ACHN (cell line): ENCODE measurements at places on chromosomes 2 and 18.

DNA sequence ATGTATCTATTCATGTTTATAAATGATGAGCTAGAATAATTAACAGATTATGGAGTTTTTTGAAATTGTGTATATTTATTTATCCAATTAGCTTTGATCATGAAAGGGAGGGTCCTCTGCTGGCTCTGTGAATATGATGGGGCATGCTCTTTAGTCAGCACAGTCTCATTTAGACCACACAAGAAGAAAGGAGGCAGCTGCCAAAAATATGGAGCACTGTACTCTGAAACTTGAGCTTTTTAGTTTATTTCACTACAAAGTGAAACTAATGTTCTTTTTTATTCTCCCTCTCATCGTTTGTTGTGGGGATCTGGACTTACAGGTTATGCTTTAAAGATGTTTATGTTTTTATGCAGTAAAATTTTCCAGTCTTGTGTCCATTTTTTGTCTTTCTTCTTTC is 266.9 kb upstream of the GULP1 start:
- no peak for DNase-seq

DNA sequence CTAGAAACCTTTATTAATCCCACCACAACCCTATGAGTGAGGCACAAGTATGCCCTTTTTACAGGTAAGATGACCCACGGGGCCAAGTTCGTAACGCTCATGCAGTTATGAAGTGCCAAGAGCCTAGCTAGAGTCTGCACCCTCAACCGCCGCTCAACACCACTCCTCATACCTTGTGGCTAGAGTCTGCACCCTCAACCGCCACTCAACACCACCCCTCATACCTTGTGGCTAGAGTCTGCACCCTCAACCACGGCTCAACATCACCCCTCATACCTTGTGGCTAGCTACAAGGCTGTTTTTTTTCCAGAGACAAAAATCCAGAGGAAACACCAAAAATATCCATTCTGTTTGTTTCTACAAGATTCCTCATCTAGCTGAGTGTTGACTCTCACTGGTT is 4.6 kb downstream of the TXNL4A start:
- no peak for DNase-seq

GRCh38 chr2:151819920-151820319 is 8.3 kb downstream of the ARL5A start:
- no peak for DNase-seq

DNA sequence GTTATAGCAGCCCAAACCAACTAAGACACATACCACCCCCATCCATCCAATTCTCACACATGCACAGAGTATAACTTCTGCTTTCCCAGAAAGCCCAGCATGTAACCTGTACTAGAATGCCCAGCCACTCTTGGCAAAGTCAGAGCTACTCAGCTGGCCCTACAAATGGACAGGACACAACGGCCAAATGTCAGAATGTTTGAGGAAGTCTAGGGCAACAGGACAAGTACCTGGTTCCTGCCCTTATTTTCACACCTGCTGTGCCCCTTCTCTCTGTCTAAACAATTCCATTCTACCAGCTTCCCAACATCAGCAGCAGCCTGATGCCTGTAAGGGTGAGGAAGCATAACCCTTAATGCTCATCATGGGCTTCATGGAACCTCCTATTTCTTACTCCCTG is 15.1 kb upstream of the BZW1 start:
- no peak for DNase-seq

DNA sequence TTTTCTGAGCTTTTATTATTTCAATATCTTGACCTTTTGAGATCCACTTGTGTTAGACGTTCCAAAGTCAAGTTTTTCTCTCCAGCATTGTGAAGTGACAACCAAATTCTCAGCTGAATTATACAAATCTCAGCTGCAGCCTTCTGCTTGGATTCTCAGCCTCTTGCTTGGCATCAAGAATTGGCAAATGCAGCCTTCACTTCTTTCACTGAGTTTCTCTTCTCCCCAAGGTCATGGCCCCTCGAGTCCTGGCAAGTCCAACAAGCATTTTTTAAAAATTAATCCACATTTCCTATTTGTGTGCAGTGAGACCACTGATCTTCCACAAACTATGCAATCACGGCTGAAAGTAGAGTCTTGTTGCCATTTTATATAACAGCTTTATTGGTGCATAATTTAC is 23.4 kb upstream of the SMIM21 start:
- DNase-seq, result no peak

DNA sequence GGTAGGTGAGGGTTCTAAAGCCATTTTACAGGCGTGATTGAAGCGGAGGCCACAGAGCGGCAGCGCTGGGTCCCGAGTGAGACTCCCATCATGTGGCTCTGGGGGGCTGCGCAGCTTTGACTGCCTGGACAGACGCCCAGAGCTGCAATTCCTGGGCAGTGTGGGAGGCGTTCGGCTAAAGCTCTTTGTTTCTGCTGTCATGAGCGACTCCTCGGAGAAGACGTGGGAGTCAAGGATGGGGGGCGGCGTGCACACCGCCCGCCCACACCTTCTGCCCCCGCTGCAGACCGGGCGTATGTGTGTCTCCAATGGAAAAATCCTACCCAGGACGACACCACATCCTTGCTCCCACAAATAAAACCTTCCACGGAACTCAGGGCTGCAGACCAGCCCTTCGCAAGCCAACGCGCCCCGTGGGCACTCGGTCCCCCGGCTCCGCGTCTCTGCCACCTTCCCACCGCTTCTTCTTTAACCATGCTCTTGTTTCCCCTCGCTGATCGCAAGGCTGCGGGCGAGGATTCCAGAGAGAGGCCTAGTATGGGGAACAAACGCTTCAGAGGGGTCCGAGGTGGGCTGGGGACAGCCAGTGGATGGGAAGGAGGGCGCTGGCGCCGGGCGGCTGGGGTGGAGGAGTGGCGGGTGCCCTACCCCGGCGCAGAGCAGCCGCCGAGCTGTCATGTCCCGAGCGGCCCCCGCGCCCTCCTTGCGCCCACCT is 680 bp upstream of the LBH start:
- no peak for DNase-seq

DNA sequence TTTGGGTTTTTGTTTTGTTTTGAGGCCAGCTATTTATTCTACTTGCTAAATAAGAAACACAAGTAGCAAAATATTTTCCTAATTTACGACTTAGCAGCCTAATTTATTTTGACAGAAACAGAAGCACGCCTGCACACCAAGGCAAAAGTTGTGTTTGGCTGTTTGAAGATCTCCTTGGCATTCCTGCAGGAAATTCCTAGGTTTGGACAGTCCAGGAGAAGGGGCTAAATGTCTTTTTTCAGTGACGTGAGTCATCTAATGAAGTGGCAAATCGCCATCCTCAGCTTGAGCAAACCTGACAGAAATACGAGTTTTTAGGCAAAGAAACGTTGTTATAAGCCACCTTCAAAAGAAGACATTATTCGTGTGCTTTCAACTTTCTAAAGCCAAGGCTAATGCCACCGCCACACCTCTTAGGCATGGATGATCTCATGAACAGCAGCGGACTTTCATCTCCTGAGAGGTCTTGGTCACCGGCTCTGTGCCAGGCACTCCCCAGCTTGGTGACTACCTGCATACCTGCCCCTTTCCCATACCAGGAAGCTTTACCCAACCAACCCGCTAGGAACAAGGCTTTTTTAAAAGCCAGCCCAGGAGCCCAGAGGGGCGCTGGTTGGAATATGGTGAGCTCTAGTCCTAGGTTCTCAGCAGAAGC is 30.9 kb downstream of the STK39 start:
- no peak for DNase-seq

DNA sequence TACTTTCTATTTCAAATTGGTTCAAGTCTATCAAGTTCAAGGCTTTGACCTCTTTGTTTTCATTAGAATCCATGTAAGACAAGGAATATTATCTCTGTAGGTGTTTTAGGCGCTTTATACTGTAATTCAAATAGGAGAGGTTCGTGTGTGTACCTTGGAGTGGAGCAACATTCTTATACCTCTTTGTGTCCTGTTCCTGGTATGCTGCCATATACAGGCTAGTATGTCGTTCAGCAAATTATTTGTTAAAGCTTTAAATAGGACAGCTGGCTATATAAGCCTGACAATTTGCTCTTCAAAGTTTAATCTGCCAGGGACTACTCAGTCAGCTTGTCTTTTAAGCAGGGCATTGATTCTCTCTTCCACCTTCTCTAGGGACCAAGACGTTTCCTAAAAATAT is 31.1 kb upstream of the SPAG16 start:
- no peak for DNase-seq

GRCh38 chr2:45987856-45988255 is 309.4 kb upstream of the EPAS1 start:
- DNase-seq, result no peak

- peak; percentile 42 for DNase-seq
Measured at GRCh38 chr2:56191617-56192016, 7.8 kb downstream of the CCDC85A start.

- DNase-seq, result no peak
Measured at GRCh38 chr2:130380096-130380934, 24.5 kb downstream of the PTPN18 start.

GRCh38 chr2:137964066-137964858 is at the start of gene HNMT:
HNMT (plus strand) TSS chr2:137964473; CDS start chr2:137964492, 19 bp downstream.
- no peak for DNase-seq

GRCh38 chr2:159617646-159618045 is 1.3 kb upstream of the BAZ2B start:
- peak; percentile 50 for DNase-seq

DNA sequence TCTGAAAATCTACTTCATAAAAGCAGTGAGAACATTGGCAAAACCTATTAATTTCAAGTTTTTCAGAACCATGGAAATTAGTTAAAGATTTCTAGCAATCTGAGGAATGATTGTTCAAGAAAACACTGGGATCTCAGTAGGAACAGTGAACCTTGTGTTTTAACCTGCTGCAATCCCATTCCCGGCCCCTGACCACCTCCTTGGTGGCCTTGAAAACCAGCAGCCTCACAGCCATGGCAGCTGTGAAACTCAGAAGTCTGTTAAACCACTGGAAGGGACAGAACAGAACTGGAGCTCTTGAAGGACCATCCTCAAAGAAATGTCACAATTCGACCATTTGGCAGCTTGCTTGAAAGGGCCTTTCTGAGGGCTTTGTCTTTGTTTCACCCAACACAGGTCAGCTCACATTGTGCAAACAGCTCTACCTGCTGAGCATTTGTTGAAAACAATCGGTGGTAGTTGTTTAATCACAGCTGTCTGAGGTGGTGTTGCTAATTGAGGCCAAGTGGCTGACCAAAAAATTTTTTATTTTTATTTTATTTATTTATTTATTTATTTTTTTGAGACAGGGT is 25.8 kb downstream of the NEDD4L start:
- DNase-seq, result no peak

- no peak for DNase-seq
Measured at GRCh38 chr2:134108113-134108512, 145.8 kb upstream of the MGAT5 start.

DNA sequence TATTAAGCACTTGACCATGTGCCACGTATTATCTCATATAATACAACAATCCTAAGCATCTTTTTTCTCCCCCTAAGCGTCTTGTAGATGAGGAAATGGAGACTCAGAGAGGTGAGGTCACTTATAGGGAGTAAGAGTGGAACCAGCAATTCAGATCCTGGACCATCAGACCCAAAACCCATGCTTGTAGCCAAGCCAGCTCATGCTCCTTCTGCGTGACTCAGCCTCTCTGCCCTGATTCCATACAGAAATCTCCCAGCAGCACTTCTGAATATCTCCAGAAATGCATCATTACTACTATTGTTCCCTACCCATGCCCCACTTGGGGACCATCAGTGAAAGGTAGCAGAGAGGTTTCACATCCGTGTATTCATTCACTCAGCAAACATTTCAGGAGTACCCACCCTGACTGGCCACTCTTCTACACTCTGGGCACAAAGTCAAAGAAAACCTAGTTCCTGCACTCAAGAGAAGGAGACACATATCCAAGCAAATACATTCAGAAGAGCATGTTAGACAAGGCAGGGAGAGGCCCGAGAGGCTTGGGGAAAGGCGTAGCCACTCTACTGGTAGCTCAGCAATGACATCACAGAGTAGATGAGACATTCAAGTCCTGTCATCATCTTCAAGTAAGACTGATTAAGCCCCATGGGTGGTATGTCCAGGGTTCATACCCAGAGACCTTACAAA is 141.9 kb downstream of the MTCL1 start:
- DNase-seq, result no peak

- no peak for DNase-seq
Measured at GRCh38 chr2:26850000-26850431, 2.1 kb downstream of the DPYSL5 start.

DNA sequence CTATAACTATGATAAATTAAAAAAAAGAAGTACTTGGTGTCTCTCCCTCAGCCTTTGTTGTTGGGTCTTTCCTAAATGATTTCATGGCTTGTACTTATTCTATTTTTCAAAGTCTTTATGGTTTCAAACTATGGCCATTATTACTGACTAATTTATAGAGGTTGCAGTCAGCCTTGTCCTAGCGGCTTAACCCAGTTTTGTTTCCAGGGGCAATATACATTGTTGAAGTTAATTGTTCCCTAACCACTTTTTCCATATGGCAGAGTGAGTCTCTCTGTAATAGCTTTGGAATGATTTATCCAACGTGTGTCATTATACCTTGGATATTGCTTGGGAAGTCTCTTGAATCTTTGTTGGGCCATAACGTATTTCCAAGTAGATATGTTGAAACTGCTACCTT is 408.8 kb downstream of the HRH4 start:
- no peak for DNase-seq

DNA sequence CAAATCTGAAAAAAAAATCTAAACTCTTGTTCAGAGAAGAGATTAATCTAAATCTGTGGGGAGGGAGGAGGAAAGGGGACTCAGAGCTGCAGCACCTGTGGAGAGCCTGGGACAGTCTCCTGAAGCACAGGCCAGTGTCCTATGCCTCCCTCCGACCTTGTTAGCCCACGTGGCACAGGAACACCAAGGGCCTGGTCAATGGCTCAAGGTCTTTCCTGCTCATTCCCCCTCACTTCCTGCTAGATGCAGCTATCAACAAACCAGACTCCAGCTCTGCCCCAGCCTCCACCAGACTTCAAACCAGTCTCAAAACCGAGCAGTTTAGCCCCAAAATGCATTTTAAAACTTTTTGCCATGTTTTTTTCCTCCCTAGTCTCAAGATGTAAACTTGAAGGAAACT is 20.1 kb upstream of the SULT1C3 start:
- no peak for DNase-seq

- no peak for DNase-seq
Measured at GRCh38 chr18:80197528-80197927, 49.8 kb downstream of the PARD6G start.

DNA sequence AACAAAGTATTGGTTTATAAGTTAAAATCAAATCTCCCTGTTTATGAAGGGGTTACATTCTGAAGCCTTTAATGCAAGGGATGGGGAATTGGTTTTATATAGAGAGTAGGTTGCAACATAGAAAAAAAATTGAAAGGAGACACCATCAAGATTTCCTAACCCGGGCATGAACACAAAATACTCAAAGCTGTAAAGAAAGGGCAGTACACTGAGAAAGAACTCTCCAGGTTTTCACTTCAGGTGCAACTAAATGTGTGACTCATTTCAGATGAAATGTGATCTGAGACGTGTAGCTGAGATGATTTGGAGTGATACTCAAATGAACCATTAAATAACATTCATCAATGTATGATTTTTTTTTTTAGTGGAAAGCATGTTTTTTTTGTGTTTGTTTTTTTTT is 43.6 kb downstream of the SANBR start:
- DNase-seq, result no peak

GRCh38 chr2:127826047-127826446 is 15.1 kb upstream of the WDR33 start:
- DNase-seq, result no peak
